ENCODE measurements at places on chromosomes 16 and 17.

GRCh38 chr16:30473231-30474073, 910 bp downstream of the ITGAL start:
- DNase-seq: no peak

DNA sequence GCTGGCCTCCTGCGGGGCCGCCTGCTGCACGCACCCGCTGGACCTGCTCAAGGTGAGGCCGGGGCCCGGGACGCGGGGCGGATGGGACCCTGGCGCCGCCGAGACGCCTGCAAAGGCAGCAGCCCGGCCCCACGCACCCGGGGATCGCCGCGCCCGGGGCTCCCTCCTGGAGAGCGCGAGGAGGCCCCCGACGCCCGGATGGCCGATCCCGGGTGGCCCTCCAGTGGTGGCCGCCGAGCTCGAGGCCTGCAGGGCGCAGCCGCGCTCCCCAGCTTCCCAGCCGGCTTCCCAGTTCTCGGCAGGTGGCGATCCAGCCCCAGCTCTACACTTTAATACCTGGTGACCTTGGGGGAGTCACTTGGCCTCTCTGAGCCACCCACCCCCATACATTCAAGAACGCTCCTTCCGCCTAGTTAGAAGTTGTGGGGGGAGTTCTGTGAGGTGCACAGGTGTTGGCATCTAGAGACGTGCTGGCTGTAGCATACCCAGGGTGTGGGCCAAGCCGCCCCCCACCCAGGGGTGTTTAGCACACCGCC, 452 bp downstream of the SLC25A10 start:
- no peak for DNase-seq

DNA sequence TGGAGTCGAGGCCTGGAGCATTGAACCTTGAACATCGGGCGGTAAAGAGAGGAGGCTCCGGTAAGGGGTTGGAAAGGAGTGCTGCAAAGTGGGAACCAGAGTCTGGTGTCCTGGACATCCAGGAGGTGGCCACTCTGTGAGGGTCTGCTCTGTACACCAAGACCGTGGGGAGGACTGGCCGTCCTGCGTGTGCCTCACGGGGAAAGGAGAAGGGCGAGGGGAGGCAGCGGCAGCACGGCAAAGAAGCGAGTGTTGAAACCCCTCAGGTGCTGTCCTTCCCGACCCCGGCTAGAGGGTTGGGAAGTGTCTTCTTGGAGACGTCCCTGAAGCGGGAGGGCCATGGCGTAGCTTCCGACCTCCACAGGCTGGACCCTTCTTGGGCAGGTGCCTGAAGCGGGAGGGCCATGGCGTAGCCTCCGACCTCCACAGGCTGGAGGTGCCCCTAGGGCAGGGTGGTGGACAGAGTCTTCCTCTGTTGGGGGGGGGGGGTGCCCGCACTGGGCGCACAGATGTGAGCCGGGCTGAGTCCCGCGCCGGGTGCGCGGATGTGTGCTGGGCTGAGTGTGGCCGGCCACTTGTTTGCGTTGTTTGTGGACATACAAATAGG, 42.0 kb downstream of the FOXK2 start:
- DNase-seq: no peak

DNA sequence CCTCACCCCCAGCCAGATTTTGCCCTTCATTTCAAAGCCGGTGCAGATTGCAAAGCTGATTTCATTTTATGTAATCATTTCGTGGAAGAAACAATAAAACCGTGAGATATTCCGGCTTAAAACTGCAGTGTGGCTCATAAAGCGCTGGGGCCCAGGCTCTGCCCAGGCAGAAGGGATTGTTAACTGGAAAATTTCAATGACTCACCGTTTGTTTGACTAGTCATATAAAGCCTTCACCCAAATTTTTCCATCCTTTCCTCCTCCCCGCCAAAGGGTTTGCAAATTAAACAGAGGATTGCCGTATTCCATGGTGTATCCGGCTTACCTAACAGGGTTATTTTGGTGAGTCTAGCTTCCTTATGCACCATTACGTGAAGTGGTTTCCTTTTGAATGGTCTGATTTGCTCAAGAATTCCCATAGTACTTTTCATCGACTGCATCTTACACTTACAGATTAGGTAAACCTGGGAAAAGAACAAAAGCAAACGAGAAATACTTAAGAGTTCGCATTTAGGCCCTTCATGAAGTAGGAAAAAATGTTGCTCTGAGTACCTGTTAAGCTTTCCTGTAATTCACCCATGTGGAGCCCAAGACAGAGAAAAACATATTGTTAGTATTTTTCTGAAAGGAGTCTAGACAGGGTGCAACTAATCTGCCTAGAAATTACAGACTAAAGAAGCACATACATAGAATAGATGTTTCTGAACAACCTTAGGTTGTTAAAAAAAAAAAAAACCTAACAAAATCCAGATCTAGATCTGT, 949 bp upstream of the GSPT1 start:
- no peak for DNase-seq

DNA sequence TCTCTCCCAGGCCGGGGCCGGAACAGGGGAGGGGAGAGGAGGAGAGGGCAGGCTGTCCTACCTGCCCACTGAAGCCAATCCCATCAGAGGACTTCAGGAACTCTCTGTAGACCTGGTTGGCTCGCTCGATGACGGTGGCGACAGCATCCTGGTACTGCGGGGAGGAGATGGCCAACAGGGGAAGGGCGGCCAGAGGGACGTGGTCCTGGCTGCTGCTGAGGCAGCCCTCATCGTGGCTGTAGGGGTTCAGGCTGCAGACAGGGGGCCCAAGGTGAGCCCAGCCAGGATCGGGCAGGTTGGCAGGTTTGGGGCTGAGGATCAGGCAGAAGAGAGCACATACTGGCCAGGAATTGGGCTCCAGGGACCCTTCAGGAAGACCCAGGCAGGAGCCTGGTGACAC, 34.2 kb downstream of the PIMREG start:
- no peak for DNase-seq

GRCh38 chr16:83302853-83303252, 504.9 kb upstream of the HSBP1 start:
- DNase-seq: no peak

DNA sequence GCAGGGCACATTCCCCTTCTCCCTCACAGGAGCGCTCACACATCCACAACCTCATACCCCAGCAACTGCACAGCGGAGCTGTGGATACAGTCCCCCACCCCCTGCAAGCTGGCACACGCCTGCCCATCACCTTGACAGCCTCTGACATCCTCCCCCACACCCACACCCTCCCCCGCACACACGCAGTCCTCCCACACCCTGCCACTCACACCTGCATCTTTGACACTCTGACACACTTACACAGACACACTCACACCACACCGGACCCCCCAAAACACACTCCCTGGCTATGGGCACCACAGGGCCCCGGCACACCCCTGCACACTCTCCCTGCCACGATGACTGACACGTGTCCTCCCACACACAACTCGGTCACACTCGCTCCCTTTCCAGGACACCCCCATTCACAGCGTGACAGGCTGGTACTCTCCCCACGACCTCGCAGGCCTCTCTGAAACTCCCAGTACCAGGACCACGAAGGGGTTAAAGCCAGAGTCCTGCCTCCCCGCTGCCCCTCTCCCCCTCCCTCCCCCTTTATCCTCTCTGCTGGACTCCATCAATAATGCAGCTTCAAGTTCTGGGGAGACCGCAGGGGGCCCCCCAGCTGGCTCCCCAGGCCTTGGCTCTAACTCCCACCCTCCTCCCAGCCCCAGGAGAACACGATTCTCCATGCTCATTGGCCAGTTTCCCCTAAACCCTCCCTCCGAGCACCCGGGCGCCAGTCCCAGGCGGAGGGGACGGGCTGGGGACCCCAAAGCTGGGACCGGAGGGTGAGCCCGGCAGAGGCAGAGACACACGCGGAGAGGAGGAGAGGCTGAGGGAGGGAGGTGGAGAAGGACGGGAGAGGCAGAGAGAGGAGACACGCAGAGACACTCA, at the start of gene PPP1R1B:
Gene PPP1R1B (plus strand): TSS at position 782 of the 876 bp plus-strand sequence. CDS start 441 bp downstream, outside the sequence.
- no peak for DNase-seq

GRCh38 chr16:68664297-68664696, 19.2 kb downstream of the CDH3 start:
- DNase-seq: no peak

DNA sequence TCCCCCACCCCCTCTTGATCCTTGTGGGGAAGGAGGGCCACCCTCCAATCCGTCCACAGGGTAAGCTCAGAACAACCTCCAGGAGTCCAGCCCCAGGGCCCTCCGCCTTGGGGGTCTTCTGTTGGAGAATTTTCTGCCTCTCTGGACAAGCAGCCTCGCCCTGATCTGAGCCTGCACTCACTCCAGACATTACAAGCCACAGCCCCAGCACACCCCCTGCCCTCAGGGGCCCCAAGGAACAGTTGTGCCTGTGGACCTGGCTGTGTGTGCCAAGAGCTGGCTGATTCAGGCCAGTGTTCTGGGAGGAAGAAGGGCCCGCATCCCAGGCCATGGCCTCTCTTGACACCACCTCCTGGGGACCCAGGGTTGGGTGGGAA, 477 bp upstream of the ARHGAP27 start:
- no peak for DNase-seq

- DNase-seq: no peak
Measured at GRCh38 chr17:33847900-33848299, 407.2 kb upstream of the CCL2 start.

DNA sequence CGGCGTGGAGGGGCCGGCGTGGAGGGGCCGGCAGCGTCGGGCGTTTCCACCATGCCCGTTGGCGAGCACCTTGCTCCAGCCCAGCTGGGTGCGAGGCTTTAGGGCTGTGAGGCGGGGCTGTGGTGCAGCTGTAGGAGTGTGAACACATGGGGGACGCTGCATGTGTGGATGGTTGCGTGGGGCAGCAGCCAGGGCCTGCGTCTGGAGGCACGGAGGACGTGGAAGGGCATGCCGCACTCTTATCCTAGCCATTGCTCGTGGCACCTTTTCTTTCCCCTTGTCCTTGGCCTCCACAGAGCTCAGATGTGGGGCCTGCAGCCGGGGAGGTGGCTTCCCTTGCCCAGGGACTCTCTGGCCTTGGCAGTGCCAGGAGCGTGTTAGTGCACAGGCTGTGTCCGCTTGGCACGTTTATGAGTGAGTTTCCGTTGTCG, 47.8 kb downstream of the PDPK1 start:
- DNase-seq: no peak

DNA sequence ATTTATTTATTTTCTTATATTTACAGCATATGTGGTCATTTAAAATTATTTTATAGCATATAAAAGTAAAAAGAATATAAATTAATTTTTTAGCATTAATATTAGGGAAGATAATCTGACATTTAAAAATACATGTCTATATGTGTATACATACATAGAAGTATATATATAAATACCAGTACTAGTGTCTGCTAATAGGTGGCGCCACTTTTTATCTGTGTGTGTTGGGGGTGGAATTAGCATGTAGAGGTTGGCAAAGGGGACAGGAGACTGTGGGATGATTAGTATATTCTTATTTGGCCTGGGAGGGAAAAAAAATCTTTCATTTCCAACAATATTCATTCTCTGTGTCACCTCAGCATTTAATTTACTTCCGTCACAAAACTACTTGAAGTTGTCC, 359.1 kb downstream of the WWOX start:
- DNase-seq: no peak

DNA sequence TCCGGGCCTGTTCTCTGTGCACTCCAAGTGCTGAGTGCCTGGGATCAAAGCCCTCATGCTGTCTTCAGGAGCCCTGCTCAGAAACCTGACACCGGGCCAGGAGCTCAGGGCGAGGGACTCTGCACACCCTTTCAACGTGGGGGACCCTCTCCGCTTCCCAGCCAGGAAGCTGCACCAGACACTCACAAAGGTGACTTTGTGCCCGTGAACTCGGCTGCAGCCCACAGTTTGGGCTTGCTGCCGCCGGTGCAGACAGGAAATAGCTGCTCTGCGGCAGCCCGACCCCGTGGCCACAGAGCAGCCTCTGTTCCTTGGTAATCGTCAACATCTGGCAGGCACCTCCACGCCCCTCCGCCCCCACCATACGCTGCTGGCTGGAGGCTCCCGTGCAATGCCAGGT, 93.4 kb upstream of the METRNL start:
- peak; percentile 9 for DNase-seq

DNA sequence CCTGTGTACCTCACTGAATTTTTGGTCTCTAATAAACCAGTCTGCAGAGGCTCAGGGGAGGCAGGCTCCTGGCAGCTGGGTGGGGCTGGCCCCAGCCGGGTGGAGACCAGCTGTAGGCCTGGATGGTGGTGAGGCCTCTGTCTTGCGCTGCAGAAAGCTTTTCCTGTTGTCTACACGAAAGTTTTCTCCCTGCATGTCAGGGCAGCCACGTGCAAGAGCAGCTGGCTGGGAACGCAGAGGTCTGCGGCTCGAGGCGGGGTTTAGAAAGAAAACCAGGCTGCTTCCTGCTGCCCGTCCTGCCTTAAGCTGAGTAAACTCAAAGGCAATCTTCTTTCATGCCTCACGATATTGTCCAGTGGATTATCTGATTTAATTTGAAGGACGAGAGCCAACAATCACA, 2.4 kb downstream of the SERPINF1 start:
- DNase-seq: peak; percentile 51

DNA sequence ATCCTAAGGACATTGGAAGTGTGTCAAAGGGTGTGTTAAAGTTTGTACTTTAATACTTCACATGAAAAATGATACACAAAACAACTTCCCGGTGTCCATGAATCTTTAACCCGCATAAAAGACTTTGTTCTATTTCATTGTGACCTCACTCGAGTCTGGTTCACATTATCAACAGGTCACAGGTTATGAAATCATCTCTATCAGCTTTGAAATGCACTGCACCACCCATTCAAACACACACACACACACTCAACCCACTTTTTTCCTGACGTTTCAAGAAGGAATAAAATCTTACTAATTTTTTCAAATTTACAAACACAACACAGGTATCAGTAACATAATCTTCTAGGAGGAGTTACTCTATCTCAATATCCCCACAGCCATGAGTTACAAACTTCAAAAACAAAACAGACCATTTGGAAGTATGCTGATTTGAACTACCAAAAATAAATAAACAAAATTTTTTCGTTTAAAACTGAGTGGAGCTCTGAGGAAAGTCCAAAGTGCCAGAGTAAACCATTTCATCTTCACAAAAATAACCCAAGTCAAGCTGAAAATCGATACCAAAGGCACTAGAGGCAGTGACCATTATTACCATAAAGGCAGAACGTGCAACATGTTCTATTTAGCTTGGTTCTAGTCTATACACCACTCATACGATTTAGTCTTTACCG, 2.7 kb downstream of the ACOX1 start:
- no peak for DNase-seq

DNA sequence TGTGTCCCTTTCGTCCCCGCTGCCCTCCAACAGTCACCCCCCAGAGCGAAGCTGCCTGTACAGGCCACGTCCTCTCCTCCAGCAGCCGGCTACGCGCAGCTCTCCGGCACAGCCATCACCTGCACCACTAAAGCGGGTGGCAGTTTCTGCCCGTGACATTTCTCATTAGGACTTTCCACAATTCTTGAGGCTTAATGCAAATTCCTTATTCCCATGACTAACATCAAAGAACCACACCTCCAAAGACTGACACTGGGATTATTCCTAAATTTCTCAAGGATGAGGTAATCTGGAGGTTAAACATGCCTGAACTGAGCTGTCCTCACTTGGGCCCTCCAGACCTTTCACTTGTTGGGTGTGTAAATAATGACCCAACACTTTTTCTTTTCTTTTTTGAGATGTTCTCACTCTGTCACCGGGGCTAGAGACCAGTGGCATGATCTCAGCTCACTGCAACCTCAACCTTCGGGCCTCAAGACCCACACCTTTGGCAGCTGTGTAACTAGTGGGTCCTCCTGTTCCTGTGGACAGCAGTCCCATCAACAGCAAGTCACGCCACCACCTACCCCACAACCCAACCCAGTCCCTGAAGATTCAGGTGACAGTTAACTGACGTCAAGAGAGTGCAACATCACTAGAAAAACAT, 11.7 kb downstream of the ANKRD11 start:
- no peak for DNase-seq

Measured in naive B cell (primary cell).